ENCODE measurements at places on chromosomes 12 and 14.

GRCh38 chr14:100709289-100710284, 17.1 kb upstream of the DLK1 start:
- DNase-seq = no peak

DNA sequence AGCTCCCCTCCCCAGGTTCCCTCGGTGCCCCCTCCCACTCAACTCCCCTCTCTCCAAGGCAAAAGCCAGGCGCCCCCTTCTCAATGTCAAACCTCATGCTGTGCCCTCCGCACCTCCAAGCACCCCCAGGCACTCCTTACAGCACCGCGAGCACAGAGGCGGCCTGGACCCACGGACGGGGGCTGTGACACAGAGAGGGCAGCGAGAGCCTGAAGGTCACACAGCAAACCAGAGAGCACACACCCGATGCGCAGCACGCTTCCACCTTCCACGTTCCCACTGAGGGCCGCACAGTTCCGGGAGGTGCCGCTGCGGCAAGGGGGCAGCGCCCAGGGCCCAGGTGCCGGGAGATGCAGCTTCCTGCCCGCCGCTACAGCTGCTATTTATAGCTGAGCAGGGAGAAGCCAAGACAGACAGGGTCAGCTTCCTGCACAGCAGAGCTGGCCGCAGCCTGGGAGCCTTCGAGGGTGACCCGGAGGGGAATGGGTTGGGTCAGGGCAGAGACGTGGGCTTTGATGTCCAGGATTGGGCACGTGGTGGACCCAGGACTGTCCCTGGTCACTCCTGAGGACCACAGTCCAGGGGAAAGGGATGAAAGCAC, 12.9 kb downstream of the NCOR2 start:
- no peak for DNase-seq

DNA sequence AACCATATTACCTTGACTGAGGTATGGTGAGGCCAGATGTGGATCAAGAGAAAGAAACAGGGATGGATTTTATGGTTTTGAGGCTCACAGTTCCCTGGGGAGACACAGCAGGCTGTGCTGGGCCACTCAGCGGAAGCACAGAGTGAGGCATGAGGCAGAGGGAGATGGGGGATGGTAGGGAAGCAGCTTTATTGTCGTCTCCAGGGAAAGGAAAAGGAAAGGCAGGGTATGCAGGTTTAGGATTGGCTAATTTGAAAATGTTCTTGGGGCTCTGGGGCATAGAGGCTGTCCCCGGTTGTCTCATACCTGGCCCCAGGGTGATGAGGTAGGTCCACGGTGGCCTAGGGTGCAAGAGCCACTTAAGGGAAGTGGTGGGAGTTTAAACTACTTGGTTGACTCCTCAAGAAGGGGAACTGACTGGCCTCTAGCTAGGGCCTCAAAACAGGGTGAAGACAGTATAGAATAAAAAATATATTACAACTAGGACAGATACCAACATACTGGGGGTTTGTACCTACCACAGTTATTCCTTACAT, 322.8 kb downstream of the RGS6 start:
- no peak for DNase-seq

- no peak for DNase-seq
Observed at GRCh38 chr12:51025338-51025835, 797 bp downstream of the SLC11A2 start.

DNA sequence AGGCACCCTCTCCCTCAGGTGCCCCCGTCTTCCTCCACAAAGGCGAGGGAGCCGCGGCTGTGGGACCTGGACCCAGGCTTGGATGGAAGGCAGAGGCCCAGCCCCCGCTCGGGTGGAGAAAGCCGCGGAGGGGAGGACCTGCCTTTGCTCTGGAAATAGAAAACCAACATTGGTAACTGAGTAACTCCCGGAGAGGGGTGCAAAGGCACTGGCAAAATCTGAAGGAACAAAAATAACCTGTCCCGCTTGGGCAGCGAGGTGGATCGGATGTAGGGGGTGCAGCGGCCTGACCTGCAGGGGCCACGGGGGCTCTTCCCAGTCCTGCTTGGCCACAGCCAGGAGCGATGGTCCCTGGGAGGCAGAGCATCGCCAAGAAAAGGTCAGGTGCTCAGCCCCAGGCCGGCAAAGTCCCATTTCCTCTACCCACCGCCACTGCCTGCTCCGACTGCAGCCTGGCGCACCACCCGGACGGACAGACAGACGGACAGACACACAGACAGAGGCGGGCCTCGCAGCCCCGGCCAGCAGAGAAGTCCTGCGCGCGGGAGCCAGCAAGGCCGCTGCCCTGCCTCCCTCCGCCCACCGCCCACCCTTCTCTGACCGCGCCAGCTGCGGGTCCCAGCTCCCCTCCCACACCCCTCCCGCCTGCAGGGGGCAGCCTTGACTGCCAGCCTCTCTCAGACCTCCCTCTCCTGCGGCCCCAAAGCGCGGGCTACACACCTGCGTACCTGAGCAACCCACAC, 21.4 kb upstream of the TMEM106C start:
- no peak for DNase-seq

DNA sequence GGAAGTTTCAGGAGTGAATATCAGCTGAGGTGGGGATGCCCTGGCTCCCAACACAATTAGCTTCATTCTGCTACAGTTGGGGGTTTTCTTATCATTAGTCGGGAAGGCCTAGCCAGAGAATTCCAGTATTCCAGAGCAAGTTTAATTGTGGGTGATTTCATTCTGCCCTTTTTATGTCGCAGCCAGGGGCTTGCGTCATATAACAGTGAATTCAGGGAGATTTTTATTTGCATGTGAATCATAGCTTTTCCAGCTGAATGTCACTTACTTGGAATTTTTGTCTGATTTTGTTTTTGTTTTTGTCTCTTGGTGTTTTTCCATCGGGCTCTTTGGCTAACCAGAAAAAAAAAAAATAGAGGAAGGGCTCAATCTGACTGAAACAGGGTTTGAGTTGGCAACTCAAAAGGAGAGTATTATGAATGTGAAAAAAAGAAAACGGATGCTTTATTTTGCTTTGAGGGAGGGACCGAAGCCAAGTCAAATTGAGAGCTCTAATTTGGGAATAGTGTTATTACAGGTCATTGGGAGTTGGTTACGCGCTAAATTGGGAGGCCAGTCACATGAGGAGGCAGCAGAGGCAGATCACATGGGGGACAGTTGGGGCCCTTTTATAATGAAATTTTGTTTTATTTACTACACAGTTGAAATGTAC, 119.4 kb downstream of the SAMD4A start:
- no peak for DNase-seq

GRCh38 chr12:77087427-77087826, 22.1 kb upstream of the E2F7 start:
- no peak for DNase-seq

GRCh38 chr14:28142400-28143015, 624.1 kb upstream of the FOXG1 start:
- DNase-seq = no peak

GRCh38 chr12:100553936-100554335, 19.5 kb upstream of the GAS2L3 start:
- DNase-seq = no peak

DNA sequence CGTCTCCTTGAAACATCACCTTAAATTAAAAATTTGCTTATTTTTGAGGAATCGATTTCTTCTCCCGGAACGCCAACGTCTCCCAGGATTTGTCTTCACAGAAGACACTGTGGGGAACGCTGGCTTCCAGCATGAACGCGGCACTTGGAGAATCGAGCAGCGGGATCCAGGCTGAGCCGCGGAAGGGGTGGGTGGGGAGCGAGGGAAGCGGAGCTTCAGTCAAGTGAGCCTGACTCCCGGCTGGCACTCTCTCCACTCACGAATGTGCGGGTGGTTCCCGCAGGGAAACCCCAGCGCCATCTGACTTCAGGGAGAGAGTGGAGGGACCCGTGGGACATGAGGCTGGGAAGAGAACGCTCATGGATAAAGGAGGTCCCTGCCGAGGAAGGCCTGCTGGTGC, 506.0 kb upstream of the TMEM132C start:
- DNase-seq = no peak

- no peak for DNase-seq
Observed at GRCh38 chr12:101068402-101068801, 141.6 kb downstream of the SLC5A8 start.

GRCh38 chr14:71190770-71191374, 283.6 kb downstream of the PCNX1 start:
- DNase-seq = no peak

DNA sequence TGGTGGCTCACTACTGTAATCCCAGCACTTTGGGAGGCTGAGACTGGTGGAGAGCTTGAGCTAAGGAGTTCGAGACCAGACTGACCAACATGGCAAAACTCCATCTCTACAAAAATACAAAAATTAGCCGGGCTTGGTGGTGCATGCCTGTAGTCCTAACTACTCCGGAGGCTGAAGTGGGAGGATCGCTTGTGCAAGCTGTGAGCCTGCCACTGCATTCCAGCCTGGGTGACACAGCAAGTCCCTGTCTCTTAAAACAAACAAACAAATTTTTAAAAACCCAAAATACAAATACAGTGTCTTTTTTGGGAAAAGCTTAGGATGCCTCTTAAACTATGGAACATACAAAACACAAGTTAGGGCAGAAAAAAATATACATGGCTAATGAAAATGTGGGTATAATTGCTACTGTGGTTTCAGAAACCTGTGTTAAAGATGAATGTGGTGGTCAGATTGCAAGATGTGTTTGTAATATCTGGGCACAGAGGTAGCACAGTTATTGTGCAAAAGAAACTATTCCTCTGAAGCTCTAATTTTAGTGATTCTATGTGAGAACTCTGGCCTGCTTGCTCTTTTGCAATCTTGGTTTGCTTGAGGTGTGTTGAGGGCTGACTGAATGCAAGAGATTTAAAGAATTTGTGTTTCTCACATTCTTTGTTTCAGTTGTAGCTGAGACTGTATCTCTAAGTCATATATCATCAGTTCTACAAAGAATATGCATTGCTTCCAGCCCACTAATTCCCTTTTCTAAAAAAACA, 3.9 kb upstream of the HSPA2 start:
- no peak for DNase-seq

DNA sequence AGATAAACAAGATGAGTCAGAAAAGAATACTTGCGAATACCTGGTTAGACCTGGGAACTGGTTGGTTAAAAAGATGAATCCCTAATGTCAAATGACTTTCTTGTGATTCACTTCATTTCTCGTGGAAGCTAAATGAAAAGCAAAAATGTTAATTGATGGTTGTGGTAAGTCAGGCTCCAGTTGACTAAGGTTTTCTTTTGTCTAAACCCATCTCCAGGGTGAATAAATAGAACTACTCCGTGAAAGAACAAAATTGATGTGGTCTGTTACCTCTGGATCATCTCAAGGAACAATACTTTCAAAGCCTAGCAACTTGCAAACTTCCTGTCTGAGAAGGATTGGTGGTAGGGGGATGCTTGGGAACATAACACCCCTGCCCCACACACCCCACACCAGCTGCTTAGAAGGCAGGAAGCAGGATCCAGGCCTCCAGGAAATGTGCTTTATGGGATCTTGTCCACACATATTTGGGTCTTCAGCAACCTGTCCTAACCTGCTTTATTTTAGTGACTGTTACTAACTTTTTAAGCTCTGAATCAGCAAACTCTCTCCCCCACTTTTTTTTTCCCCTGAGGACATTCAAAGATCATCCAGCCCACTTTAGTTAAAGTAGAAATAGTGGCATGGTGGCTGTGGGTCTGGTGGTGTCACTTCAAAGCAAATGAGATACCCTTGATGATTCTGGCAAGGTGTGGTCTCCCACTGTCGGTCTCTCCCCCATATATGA, 60.4 kb upstream of the PTHLH start:
- no peak for DNase-seq

- no peak for DNase-seq
Observed at GRCh38 chr14:92558319-92558718, 44.7 kb downstream of the RIN3 start.

GRCh38 chr14:39668449-39668848, 236.2 kb upstream of the FBXO33 start:
- no peak for DNase-seq

DNA sequence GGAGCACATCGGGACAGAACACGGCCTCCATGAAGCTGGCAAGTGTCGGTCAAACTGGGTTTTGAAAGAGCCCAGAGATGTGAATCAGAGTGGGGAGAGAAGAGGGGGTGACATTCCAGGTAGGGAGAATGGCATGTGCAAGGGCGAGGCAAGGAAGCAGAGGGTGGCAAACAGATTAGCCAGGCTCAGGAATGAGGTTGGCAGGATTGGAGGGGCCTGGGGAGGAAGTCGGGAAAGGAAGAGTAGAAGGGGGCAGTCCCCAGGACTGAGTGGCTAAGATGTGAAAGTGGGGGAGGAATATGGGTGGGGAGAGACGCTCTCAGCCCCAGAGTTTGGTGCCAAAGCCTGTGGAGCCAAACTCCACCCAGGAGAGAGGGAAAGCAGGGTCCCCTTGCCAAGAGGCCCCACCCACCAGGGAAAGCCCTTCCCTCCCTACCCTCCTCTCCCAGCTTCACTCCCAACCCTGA, 5.5 kb upstream of the HDAC7 start:
- DNase-seq = no peak

DNA sequence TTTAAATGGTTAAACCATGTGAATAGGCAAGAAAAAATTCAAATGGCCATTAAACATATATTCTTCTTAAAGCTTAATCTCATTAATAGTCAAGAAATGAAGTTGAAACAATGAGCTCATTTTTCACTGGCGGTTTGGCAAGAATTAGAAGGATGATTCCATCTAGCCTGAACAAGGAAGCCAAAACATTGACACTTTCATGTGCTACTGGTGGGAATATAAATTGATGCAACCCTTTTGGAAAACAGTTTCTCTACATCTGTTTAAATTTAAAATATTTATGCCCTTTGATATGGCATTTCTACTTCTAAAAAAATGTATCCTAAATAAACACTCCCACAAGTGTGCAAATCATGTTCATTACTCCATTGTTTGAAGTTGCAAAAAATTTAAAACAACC, 174.7 kb upstream of the HIF1A start:
- DNase-seq = no peak

DNA sequence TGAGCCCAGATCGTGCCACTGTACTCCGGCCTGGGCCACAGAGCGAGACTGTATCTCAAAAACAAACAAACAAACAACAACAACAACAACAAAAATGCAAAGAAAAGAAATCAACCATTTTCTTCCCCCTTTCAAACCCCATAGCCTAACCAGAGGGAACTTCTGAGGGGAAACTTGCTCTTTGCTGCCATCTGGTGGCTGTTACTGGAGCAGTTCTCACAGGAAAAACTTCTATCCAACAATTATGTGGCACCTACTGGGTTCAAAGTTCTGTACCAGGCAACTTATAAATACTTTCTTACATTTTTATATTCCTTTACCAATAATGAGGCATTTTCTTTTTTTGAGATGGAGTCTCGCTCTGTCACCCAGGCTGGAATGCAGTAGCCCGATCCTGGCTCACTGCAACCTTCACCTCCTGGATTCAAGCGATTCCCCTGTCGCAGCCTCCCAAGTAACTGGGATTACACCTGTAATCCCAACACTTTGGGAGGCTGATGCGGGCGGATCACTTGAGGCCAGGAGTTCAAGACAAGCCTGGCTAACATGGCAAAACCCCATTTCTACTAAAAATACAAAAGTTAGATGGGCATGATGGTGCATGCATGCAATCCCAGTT, 50.9 kb upstream of the BICDL1 start:
- DNase-seq = no peak

GRCh38 chr12:100745378-100746071, 49.1 kb upstream of the ANO4 start:
- DNase-seq = no peak
